Activated T-cell treated with anti-CD3 and anti-CD28 coated beads, Interleukin-2, amount 50 U/mL, for 48 hours (primary cell): ENCODE measurements at places on chromosomes 11 and 22.

- no peak for DNase-seq
These were observed 90.0 kb downstream of the ARHGAP42 start for GRCh38 chr11:100777103-100777502.

DNA sequence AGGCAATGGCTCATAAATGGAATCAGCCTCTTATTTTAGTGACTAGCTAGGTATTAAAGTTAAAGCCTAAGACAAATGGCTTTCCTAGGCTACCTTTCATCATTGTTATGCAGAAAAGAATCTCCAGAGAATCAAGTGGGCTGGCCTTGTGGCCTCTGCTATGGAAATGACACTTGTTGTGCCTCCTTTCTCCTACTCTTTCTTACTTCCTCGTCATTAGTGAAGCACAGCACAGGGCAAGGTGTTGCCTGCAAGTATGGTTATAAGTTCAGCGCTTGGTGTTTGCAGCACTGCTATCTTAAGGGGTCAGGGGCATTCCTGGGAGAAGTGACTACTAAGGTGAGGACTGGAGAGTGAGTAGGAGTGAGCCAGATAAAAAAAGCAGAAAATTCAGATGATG, 45.4 kb upstream of the GLYATL1 start:
- no peak for DNase-seq

GRCh38 chr11:132821014-132821413, 711.3 kb downstream of the OPCML start:
- no peak for DNase-seq

- no peak for DNase-seq
These were observed 19.9 kb downstream of the SYN3 start for GRCh38 chr22:33038131-33038772.

DNA sequence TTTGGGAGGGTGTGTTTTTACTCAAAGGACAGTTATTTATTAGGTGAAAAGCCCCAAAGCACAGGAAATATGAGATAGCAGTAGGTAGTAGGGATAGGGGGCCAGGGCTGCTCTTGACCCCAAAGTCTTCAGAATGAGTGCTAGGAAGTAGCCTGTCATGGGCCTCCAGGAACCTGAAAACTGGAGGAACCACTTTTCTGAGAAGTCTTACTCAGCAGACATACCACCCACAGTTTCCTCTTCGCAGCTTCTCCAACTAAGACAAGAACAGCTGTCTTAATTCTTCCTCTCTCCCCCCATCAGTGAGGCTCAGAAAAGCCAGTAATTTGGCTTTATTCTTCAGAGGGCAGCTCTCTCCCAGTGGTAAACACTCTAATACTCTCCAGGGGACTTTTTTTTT, 84.0 kb upstream of the CTSC start:
- DNase-seq, result peak; percentile 58

DNA sequence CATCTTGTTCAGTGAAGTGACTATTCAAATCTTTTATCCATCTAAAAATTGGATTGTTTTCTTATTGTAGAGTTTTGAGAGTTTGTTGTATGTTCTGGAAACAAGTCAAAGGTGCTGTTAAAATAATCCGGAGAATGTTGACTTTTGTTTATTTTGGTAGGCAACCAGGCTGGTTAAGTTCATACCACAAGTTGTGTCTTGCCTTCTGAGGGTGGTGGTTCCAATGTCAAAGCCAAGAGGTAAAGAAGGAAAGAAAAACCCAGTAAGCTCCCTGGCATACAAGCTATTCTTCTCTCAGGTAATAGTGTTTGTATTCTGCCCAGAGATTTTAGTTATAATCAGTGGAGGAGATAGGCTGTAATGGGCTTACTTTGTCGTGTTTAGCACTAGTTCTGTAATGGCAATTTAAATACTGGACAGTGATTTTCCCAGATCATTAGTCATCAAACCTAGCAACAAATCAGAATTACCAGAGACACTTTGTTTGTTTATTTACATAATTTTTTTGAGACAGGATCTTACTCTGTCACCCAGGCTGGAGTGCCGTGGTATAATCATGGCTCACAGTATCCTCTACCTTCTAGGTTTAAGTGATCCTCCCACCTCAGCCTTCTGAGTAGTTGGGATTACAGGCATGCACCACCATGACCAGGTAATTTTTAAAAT, 15.1 kb upstream of the CSRP3 start:
- DNase-seq, result no peak

GRCh38 chr22:43957871-43958270, 2.6 kb downstream of the SAMM50 start:
- no peak for DNase-seq

DNA sequence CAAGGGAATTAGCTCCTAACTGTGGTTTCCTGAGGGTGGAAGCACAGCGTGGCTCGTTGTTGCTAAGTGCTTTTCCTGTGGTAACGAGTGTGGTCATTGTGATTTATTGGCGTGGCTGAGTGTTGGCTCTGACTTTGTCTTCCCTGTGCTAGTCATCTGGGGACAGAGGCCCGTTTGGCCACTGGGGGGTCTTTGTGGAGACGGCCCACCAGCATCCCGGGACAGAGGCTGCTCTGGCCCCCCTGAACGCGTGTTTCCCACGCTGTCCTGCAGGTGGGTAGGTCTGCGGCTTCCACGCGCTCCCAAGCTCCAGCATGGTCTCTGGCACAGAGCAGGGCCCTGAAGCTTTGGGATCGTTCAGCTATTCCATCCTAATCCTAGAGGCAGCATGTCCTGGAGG, 1040.0 kb downstream of the TBC1D22A start:
- no peak for DNase-seq

GRCh38 chr11:65787649-65788622, 1.1 kb downstream of the OVOL1 start:
- DNase-seq, result no peak

GRCh38 chr22:47564651-47565434, 802.4 kb downstream of the TBC1D22A start:
- no peak for DNase-seq

DNA sequence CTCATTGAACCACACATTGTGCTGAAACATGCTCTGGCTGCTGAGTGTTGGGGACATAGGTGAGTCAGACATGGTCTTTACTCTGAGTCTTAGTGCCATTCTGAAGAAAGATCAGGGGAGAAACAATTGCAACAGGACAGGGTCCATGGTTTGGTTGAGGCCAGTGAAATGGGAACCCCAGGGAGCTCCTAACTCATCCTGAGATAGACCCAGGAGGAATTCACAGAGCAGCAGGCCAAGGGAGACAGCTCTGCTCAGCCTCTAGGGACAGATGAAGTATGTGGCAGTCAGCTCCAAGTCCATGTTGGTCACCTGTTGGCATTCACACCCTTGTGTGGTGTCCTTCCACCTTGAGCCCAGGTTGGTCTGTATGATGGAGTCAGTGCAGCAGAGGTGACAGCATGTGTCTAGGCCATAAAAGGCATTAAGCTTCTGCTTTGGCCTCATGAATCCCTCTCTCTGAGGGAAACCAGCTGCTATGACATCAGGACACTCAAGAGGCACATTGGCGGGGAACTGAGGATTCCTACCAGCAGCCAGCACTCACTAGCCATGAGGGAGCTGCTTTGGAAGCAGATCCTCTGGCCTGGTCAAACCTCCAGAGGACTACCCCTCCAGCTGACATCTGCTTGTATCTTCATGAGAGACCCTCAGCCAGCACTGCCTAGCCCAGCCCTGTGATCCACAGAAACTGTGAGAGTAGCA, 50.3 kb upstream of the MYEOV start:
- no peak for DNase-seq

DNA sequence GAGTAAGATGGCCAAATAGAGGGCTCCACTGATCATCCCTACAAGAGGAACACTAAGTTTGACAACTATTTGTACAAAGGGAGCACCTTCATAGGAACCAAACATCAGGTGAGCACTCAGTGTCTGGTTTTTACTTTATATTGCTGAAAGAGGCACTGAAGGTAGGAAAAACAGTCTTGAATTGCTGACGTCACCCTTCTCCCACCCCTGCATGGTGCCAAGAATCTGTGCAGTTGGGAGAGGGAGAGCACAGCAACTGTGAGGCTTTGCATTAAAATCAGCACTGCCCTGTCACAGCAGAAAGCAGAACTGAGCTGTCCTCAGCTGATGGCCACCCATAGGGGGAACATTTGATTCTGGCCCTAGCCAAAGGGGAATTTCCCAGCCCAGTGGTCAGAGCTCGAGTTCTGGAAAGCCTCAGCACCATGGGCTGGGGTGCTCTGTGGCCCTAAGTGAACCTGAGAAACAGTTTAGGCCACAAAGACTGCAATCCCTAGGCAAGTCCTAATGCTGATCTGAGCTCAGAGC, 37.9 kb downstream of the PIWIL3 start:
- DNase-seq, result no peak

DNA sequence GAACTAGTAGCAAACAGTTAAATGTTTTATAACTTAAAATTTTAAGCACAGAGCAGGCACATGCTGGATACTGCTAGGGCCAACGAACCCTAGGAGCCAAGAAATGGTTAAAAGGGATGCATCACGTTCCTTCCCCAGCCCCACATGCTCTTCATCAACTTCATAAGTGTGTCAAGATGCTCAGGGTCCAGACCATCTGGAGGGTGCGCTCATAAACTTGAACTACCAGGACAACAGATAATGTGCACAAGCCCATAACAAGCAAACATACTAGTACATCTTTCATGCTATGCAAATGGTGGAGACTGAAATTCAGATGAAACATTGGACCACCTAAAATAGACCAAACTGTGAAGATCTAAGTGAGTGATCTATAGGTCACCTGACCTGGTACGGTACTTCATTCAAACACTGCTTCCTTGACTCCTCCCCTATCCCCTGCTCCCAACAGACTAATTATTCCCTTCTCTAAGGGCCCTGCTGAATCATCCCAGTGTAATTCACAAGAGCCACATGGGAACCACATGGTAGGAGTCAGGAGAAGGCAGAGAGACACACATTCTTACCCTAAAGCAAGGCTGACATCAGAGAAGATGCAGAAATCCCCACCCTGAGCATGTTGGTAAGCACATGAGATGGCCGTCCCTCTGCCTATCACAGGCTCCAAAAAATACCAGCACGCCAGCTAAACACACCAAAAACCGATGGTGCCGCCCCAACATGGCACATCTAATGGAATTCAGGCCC, 83.9 kb downstream of the ETS1 start:
- DNase-seq, result no peak

DNA sequence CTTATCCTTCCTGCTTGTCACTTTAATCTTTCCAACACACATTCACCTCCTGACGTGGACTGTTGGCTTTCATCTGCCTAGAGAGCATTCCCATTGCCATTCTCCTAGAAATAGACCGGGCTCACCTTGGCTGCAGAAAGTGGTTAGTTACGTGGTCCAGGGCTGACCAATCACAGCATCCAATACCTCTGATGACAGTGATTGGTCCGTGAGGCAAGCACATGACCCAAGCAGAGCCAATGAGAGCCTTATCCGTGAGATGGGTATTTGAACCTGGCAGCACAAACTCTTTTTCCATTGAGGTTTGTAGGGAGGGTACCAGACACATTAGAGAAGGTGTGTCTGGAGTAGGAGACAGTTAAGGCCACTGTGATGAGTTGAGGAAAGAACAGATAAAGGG, 85.8 kb downstream of the MIAT start:
- DNase-seq, result no peak

DNA sequence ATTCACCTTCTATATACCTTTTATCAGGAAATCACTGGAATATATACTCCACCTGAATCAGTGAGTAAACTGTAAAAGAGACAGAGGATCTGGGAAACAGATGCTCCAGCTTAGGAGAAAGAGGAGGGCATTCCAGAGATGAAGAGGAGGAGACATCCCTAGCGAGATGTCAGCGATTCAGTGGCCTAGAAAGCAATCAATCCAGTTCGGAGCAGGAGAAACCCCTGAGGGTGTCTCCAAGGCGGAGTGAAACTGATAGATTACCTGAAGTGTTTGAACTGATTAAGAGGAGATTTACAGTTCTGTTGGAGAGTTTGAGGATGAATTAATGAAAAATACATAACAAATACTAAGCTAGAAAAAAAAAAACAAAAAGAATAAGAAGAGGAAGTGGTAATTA, 24.5 kb upstream of the TNRC6B start:
- no peak for DNase-seq

DNA sequence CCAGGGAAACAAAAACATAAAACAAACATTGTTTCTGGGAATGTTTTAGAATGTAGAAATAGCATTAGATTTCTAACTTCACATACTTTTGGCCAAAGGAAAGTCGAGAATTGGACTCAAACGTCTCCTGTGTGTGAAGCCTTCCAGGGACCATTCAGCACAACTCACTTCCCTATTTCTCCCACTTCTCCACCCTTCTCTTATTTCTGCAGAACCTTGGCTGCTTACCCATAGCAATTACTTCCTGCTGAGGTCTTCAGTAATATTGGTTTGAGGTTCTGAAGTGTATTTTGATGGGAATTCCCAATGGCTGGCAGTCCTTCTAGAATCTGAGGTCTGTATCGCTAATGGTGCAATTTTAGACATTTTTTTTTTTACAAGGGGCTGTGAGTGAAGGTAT, 158.3 kb upstream of the SNX19 start:
- no peak for DNase-seq

- DNase-seq, result no peak
These were observed 1102.8 kb downstream of the BRD1 start for GRCh38 chr22:48724899-48725298.

DNA sequence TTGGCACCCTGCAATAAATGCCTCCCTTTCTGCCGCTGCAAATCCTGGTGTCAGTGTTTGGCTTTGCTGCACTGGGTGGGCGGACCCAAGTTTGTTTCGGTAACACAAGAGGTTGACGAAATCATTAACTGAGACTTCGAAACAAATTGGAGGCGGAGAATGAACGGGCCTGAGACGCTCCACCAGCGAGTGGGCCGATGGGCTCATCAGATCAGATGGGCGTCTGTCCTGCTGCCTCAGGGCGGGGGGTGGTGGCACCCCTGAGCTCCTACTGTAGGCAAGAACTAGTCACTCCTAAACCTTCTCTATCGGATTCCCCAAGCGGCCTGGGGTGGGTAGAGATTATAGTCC, 918 bp upstream of the CAPN5 start:
- no peak for DNase-seq

GRCh38 chr11:106022795-106023275, 795 bp upstream of the MSANTD4 start:
- DNase-seq, result no peak

GRCh38 chr22:44396727-44397722, 84.3 kb upstream of the SHISAL1 start:
- DNase-seq, result peak; percentile 6

- no peak for DNase-seq
These were observed 1237.8 kb downstream of the BRD1 start for GRCh38 chr22:48589901-48590300.

GRCh38 chr22:42655693-42656092, 6.5 kb upstream of the CYB5R3 start:
- DNase-seq, result no peak

DNA sequence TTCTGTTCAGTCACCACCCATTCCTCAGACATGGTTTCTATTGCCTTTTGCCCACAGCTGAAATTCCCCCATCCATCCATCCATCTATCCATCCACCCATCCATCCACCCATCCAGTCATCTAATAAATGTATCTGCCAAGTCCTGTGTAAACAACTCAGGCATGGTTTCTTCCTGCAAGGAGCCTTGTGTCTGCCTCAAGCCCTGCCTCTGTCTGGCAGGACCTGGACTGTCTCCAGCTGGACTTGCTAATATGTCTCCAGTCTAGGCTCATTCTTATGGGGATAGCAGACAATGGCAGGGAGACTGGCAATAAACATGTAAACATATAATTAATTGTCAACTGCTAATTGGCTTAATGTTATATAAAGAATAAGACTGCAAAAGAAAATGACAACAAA, 64.7 kb upstream of the AMPD3 start:
- no peak for DNase-seq
